ENCODE measurements at places on chromosomes 16 and 17.

GRCh38 chr17:50507871-50508572 is at the start of gene MYCBPAP:
Gene MYCBPAP (plus strand): TSS chr17:50508439. CDS start chr17:50508675, 236 bp downstream.
- DNase-seq, result peak; percentile 89

- no peak for DNase-seq
These were observed 17.1 kb downstream of the TMIGD1 start for GRCh38 chr17:30316736-30317135.

DNA sequence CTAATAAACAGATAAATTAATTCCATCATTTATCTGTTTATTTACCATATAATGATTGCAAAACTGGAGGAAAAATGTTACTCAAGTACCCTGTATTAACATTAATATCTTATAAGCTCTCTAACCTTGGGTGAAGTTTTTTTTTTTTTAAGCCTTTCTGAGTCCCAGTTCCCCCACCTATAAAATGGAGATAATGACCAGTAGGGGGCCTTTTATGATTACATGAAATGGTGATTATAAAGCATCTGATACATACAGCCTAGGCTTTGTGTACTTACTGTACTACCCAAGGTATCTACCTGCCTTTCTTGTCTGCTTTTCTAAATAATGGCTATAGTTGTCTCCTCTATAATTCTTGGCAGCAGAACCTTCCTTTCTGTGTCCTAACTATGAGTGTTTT is 22.6 kb downstream of the LRRC36 start:
- DNase-seq, result no peak

DNA sequence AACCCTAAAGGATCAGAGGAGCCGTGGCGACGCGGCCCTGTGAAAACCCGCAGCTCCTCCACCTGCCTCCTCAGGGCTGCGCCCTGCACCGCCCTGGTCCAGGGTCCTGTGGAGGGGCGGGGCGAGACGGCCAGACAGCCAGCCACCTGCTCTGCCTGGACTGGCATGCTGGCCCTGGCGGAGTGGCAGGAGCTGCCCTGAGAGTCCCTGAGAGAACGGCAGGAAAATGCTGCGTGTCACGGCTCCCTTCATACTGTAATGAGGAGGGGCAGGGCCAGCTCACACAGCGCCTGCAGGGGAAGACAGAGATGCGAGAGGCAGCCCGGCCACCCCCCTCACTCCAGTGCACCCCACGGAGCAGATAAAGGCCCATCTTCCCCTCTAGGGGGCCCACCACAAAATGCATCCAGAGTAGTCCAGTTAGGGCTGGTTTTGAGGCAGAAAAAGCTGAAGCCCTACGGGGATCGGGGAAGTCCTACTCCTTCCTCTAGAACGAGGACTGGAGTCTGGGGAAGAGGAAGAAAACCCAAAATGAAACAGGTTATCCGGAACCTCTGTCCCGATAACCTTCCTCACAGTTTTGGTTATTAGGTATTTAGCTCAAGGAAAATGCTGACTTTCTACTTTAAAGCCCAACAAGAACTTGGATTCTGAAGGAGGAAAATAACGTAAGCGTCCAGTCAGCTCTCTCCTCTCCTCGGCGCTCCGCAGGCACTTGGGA is 97.6 kb upstream of the DNAH17 start:
- DNase-seq, result no peak

DNA sequence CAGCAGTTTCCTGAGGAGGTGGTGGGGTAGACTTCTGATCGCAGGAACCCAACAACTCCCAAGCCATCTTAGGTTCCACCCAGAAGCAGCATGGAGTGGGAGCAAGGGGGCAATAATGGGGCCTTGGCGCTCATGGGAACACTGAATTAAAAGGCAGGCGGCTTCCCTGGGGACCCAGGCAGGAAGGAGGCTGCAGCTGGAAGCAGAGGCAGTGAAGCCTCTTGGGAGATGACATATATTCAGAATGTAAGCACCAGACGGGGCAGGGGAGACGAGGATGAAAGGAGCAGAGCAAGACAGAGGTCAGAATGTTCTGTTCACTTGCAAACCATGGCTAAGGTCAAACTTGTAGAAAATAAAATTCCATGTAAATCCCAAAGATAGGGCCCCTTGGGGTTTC is 2.9 kb downstream of the HIGD1B start:
- DNase-seq, result no peak

GRCh38 chr16:2787406-2787805 is at the start of gene PRSS33:
Gene PRSS33 (minus strand): TSS chr16:2787560. CDS start chr16:2786547, 1,013 bp downstream.
- DNase-seq, result no peak

DNA sequence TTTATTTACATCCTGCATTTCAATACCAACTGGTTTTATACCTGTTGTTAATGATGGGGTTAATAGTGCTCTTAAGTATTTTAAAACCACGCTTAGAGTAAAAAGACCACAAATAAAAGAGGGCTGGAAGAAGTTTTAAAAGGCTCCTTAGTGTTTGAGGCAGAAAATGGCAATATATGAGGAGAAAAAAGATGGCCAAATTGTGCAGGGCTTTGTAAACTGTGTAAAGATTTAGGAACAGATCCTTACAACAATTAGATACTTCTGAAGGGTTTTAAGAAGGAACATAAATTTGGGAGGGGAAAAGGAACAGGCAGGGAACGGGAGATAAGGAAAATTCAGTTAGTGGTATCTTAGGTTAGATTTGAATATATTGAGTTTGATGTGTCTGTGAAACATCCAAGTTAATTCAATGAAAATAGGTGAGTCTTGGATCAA is 12.7 kb downstream of the CDC27 start:
- DNase-seq, result no peak

All from NK-92 treated with Interleukin-12 subunit alpha and Interleukin-12 subunit beta, amount 100 ng/mL, for 24 hours (cell line).